Muscle of back (tissue), 13 donors: ENCODE measurements at places on chromosomes 12 and 14. TPM values are rescaled to one million over a fixed set of nuclear protein-coding genes. Genes with fewer than 3 reads are reported as not detected.

GRCh38 chr14:62501021-62501750 lies 544.1 kb downstream of the KCNH5 start:
- no peak for DNase-seq

DNA sequence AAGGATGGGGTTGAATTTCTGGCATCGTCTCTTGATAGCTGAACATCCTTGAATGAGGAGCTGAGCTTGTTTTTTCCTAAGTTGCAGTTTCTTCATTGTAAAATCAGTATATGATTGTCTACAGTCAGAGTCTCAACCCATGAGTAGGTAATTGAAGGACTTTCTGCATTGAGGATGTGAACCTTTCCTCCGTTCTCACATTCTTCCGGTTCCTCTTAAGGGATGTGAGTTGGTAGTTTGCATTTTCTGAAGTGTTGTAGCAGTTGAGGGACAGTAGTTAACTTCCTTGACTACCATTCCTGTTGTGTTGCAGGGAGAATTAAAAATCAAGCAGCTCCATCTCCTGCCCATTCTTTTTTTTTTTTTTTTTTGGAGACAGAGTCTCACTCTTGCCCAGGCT lies 19.1 kb downstream of the TPCN1 start:
- DNase-seq: no peak

GRCh38 chr12:47868552-47869031 lies 36.2 kb downstream of the VDR start:
- DNase-seq: no peak

DNA sequence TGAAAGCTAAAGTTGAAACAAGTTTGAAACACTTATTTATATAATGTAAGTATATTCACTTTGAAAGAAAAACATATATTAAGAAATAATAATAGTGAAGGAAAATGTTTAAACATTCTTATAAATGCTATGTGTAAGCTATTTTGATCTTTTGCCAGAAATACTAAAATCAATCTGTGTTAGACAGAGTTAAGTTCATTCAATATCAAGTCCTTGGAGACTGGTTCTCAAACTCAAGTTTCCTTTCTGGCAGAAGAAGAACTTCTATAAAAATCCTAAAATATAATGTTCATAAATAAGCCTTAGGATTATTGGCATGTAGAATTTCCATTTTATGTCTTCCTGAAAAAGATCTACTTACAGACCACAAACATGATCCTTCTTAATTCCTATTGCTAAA lies 45.3 kb downstream of the TAOK3 start:
- DNase-seq: peak; percentile 19

DNA sequence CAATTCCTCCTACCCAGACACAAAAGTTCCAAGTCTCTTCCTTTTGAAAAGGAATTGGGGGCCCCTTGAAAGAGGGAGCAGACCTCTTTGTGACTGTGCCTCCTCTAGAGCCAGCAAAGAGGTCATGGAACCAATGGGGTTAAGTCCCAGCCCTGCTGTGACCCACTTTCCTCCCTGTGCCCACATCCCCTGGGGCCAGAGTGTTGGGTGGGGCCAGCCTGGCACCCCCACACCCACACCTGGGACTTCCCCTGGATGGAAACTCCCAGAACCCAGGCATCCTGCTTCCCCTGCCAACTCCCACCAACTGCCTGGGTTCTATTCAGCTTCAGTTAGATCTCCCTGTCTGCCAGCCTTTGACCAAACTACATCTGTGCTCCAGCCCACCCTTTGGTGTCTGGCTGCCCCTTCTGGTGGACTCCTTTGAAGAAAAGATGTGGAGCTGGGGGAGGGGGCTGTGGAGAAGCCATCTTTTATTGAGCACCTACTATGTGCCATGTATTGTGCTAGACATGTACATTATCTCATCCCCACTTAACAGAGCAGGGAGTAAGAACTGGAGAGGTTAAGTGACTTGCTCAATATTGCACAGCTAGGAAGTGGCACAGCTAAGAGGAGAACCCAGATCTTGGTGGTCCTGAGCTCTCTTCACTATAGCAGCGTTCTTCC lies 4.6 kb upstream of the RARG start:
- DNase-seq: no peak

- peak; percentile 86 for DNase-seq
These were observed 14.6 kb downstream of the C14orf132 start for GRCh38 chr14:96053600-96054381.

- DNase-seq: no peak
These were observed 68.9 kb downstream of the ALG10B start for GRCh38 chr12:38385486-38385885.

Gene FOXG1
- polyA plus RNA-seq: not detected

Gene CNTN1
- 38.2 TPM for polyA plus RNA-seq
